ENCODE measurements at places on chromosomes 3 and 15.

GRCh38 chr3:163809540-163809993 is 1268.7 kb downstream of the SI start:
- no peak for DNase-seq

DNA sequence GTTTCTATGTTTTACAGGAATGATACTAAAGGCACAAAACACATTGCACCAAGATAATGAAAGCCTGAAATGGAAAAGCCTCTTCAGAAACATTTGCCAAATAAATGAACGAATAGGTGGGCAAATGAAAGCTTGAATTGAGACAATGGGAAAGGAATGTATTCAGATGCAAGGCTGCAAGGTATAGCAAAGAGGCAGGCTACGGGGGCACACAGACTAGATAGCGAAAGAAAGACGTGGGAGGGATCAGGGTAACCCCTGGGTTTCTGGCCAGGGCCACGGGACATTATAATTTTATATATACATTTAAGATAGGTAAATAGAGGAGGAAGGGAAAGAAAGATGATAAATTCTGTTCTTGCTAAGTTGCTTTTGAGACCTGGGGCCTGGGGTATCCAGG is 95.9 kb upstream of the NLGN1 start:
- DNase-seq, result no peak

DNA sequence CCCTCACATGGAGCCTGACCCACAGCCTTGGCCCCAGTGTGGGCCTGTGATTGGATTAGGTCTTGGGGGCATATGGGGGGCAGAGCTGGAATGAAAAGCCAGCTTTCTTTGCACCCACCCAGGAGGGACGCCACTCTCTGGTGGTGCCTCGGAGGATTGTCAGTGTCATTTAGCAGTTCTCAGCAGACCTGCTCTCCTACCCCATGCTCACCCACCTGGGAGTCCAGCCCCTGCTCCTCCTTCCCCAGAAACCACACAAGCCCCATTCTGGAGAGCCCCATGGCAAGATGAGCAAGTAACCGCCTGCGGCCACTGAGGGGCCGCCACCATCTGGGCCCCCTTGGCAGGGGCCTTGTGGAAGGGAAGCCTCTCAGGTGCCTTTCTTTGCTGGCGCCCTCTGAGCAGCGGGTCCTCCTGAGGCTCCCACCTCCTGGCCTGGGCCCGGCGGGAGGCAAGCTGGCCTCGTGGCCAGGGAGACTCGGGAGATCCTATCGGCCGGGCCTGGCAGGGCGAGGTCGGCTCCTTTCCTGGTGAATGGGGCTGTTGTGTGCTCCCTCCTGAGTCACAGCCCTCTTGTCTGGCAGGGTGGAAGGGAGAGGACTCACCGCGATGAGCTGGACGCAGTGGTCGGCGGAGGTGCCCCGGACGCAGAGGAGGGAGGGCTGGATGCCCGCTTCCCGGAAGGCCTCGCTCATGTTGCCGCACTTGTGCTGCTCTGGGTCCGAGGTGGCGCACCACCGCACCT is 2.3 kb downstream of the MELTF start:
- no peak for DNase-seq

GRCh38 chr3:115990669-115991068 is 367.4 kb downstream of the GAP43 start:
- no peak for DNase-seq

GRCh38 chr3:15409239-15409638 is 18.1 kb downstream of the METTL6 start:
- DNase-seq, result no peak

DNA sequence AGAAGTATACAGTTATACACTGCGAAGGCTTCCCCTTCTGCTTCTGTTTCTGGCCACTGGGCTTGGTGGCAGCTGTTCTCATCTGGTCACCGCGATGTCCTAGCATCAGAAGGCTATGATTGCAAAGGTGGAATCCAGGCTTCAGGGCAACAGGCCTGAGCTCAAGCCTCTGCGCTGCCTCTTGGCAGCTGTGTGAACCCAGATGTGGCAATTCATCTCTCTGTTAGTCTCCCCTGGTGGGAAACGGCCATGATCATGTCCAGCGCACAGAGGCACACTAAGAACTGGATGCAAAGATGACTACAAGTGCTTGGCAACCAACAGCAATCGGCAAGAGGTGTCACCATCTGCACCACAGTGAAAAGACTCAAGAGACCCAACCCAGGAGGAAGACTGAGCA is 78.9 kb downstream of the PCSK6 start:
- no peak for DNase-seq

DNA sequence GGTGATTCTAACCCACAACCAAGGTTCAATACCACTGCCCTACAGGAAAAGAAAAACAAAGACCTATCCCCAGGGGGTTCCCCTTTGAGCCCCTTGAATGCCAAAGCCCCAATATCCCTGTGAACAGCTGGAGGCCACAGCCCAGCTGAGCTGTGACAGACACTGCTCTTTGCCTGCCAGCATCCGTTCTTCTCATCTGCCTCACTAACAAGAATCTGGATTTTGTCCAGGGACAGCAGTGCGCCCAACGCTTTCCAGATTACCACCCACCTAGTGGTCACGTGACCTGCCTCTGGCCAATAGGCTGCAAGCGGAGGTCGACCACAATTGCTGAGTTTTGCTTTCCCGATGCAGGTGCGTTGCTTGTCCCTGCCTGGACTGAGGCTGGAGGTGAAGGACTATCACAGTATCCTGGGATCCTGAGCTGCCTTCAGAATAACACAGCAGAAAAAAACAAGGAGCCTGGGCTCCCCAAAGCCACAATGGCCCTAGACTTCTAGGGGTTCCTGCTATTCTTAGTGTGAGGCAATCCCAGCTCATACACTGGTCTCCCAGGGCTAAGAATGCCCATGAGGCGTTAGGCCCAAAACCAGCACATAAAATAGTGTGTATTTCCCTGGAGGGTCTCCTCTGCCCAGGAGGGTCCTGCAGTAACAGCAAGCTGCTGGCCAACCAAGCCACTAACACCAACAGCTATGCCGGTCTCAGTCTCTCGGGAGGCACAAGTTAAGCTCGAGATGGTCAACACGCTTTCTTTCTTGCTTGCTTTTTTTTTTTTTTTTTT is 13.8 kb downstream of the BDH1 start:
- no peak for DNase-seq

- DNase-seq, result no peak
Observed at GRCh38 chr15:28098766-28099554, at the start of gene OCA2. Gene OCA2, minus strand, starts transcription at chr15:28099315. Its CDS starts 17,441 bp downstream, at chr15:28081874.

DNA sequence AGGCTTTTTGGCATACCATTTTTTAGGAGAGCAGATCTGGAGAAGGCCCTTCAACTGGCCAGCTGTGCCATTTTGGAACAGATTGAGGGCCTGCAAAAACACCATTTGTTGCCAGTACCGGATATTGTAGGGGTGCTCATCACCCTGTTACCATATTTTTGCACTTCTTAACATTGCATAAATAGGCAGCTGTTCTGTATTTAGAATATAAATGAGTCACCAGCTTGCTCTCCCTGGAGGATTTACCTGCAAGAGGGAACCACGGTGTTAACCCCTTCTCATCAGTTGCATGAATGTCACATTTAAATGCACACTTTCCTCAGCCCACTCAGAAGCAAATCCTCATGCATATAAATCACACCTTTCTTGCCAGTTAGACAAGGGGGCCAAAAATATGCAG is 435.6 kb downstream of the ROBO2 start:
- peak; percentile 74 for DNase-seq

GRCh38 chr15:42712584-42712983 is 24.3 kb downstream of the CDAN1 start:
- DNase-seq, result no peak

GRCh38 chr15:98503970-98504369 is 144.4 kb upstream of the IGF1R start:
- no peak for DNase-seq

DNA sequence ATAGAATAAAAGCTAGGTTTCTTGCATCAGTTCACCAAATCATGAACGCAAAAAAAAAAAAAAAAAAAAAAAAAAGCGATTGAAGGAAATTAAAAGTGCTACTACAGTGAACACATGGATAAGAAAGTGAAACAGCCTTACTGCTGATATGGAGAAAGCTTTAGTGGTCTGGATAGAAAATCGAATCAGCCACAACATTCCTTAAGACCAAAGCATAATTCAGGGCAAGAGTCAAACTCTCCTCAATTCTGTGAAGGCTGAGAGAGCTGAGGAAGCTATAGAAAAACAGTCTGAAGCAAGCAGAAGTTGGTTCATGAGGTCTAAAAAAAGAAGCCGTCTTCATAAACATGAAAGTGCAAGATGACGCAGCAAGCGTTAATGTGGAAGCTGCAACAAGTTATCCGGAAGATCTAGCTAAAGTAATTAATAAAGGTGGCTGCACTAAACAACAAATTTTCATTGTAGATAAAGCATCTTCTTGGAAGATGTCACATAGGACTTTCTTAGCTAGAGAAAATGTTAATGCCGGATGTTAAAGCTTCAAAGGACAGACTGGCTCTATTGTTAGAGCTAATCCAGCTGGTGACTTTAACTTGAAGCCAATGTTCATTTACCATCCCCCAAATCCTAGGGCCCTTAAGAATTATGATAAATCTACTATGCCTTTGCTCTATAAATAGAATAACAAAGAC is 19.2 kb downstream of the P3H2 start:
- DNase-seq, result no peak

GRCh38 chr3:25036633-25037032 is 391.4 kb upstream of the RARB start:
- DNase-seq, result no peak

DNA sequence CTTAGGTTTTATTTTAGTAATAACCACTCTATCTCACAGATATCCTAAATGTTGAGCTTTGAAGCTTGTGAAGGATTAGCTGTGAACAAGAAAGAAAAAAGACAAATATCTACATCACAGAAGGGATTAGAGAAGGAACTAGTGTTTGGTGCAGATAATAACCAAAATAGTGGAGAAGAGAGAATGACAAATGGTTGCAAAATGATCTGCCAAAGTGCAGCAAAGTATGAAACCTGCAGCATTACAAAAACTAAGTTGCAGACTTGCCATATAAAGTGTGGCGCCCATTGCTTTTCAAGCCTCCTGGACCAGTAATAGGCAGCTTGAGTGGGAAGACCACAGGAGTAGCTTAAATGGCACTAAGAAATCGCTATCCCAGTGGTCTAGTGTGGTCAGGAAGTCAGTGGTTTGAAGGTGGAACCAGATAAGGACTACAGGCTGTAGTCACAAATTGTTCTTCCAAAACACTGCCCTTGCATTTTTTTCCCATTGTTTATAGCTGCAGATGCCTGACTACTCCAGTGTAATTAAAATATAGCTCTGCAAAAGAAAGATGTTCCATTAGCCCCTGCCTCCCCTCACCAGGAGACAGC is 20.7 kb downstream of the TPM1 start:
- no peak for DNase-seq

DNA sequence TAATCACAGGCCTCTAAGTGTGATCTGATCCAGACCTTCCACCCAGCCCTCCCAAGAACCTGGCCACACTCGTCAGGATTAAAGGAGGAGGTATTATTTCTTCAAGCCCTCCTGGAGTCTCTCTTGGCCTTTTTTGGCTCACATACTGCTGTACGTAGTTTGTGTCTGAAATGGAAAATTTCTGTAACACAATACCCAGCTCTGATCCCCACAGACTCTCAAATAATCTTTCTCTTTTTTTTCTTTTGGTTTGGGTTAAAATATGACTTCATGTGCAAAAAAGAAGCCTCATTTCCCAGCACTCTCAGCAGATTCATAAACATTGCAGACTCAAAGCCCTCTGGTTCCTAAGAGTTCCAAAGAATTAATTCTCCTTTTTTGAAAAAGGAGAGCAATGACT is 96.5 kb upstream of the PHLDB2 start:
- DNase-seq, result no peak

DNA sequence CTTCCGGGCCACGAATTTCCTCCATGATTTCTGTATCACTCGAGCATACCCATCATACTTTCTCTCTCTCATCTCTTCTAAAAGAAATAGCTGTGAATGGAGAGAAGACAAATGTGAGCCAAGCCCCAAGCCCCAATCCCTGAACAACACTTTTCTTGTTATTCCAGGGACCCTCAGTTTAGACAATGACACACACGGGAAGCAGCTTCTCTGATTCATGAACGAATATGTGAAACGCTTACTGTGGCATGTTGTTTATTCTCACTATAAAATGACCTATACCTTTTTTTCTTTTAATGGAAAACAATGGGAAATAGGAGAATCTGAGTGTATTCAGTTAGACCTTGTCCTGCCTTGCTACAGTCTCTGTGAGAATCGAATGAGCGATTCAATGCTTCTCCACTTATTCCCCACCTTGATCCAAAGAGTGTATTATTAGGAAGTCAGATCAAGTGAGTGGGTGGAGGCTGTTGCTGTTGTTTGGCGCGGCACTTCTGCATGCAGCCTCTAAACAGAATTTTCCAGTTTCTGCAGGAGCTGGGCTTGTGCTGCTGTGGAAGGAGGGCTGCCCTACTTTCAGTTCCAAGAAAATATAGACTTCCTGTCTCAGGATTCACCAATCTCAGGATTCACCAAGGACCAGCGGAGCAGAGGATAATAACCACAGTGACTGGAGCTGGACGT is 32.4 kb upstream of the LDHAL6B start:
- no peak for DNase-seq

DNA sequence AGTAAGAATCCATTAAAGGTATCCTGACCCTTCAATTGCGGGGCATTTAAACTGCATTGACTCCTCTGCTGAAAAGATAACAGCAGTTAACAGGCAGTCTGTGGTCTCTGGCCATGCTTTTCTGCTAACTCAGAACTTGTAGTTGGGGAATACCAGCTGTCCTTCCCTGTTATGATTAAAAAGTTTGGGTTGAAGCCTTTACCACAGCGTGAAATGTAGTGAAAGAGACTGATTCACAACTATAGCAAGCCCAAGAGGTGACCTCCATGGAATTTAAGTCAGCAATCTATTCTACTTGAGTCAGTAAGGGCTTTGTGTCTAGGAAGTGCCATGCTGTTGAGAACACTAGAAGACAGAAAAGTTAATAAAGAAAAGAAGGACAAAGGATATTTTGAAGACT is 1037.3 kb downstream of the SI start:
- DNase-seq, result no peak

GRCh38 chr3:61924991-61925390 is 363.6 kb downstream of the PTPRG start:
- no peak for DNase-seq

GRCh38 chr3:98551754-98552153 is 20.0 kb downstream of the GPR15 start:
- no peak for DNase-seq

GRCh38 chr3:121295452-121295851 is 250.3 kb downstream of the POLQ start:
- no peak for DNase-seq

DNA sequence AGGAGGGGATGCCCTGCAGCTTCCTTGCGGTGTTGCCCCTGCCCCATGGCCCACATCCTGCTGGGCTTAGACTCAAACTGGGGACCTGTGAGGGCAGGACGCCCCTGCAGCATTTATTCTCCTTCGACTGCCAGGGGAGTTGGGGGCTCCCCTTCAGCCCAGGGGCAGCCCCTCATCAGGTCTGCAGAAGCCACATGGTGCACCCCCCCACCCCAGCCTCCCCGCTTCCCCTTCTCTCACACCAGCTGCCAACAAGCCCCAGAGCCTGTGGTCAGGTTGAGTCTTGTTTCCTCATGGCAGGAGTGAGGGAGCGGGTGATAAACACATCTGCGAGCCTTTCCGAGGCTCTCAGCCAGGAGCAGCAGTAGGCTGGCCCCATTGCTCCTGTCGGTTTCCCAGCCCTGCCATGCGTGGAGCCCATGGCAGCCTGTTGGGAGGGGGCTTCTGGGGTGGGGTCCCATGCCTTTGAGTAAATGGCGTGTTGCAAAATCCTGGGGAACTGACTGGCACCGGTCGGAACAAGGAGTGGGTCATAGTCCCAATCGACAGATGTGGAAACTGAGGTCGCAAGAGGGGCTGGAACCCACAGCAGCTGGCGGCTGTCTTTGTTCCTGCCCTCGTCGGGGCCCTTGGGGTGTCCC is 27.8 kb downstream of the WNT7A start:
- no peak for DNase-seq

All from NCI-H1436 treated with DMSO at 0.1 percent for 48 hours (cell line).